Left ventricle myocardium superior (tissue), 1 donor: ENCODE measurements at places on chromosomes 5 and 9. TPM values are rescaled to one million over a fixed set of nuclear protein-coding genes. Genes with fewer than 3 reads are reported as not detected.
A peak's percentile ranks its signal among the peaks of the same experiment; 100 is the strongest.

DNA sequence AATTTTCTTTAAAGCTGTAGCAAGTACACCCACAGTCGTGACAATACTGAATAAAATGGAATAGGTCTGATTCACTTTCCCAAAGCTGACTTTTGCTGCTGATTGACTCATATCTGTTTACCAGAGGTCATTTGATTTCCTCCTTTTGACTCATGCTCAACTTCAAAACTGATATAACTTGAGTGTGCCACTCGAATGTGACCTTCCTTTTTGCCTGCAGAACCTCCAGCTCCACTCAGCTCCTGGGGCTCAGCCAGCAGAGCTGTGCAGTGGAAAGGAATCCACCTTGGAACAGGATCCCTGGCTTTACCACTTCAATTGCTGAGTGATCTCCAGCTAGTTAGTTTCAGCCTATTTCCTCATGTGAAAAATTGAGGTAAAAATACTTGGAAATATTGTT lies 84.1 kb downstream of the FEM1C start:
- DNase-seq: peak; percentile 89

- no peak for DNase-seq
Measured at GRCh38 chr5:10588779-10589447, 25.0 kb downstream of the ANKRD33B start.

- DNase-seq: no peak
Measured at GRCh38 chr5:6491919-6492290, 43.2 kb downstream of the UBE2QL1 start.

- DNase-seq: peak; percentile 32
Measured at GRCh38 chr5:146877783-146878475, 628 bp downstream of the PPP2R2B start.

Gene CDO1
- 5.4 TPM for total RNA-seq

DNA sequence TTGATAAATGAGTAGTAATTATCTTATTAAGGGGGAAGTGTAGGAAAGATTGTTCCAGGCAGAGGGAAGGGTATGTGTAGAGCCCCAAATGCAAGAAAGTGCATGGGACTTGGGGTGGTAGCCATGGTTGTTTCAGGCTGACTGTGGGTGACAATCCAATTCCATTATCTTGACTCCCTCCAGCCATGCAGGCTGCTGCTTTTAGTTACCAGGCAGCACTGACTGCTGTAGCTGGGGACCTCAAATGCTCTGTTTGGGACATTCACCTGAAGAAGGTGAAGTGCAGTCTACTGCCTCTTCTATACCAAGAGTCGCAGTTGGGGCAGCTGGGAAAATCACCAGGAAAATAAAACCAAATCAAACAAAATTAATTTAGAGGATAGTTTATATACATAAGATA lies 102.4 kb upstream of the NR3C1 start:
- DNase-seq: no peak

Gene TSSK1B
- total RNA-seq: not detected

Gene PTGER4
- total RNA-seq: 6.6 TPM

DNA sequence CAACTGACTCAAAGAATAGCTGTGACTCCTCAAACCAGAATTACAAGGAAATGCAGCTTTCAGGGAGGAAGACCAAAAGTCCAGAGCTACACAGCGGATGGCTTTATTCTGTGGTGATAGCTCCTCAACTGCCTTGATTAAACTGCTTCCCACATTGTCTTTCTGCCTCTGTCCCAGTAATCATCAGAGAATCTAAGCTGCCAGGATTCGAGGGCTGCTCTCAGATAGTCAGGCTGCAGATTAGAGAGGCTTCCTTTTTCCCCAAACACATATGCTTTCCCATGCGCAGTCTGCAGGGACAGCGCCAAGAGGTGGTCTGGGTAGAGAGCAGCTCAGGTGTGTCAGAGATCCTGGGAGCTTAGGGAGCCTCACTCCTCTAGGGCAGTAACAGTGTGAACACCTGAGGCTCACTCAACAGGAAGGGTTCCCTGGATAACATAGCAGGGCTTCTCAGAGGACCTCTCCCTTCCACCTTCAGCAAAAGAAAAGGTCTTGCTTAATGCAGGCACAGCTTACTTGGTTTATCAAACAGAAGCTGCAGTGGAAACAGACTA lies 439.9 kb upstream of the TLE4 start:
- no peak for DNase-seq

DNA sequence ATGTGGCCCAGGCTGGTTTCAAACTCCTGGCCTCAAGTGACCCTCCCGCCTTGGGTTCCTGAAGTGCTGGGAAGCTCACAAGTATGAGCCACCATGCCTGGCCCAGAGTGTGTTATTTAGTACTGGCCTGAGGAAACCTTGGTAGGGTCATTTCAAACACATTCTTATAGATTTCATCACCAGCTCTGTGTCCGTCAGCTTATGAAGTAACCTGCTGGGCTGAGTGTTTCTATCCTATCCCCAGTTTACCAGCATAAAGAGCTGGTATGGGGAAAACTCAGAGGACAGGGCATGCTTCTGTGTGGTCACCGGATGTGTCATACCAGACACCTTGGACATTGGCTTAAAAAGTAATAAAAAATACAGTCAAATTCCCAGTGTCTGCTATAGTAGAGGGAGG lies 45.3 kb downstream of the PTPN3 start:
- no peak for DNase-seq

- DNase-seq: no peak
Measured at GRCh38 chr9:127506814-127507750, 55.8 kb downstream of the LRSAM1 start.

DNA sequence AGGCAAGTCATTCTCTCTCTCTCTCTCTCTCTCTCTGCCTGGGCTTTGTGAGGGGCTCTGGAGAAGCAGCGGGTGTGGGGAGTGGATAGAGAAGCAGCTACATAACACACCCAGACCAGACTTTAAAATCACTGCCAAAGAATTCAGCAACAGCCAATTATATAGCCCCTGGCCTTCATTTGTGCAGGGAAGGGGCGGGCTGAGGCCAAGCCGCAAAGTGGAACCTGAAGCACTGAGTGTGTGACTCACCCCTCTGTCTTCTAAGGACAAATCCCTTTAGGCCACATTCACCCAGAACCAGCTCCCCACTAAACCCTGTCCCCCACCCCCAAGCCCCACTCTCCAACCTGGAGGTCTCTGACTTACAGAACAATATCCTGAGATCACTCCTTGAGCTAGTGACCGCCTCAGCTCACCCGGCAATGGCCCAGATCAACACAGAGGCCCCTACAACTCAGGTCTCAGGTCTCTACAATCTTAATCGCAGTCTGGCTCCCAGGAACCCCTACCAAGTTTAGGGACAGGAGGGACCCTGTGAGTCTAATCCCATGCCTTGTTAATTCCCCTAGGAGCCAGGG lies 6.0 kb downstream of the B4GALT1 start:
- DNase-seq: peak; percentile 67

DNA sequence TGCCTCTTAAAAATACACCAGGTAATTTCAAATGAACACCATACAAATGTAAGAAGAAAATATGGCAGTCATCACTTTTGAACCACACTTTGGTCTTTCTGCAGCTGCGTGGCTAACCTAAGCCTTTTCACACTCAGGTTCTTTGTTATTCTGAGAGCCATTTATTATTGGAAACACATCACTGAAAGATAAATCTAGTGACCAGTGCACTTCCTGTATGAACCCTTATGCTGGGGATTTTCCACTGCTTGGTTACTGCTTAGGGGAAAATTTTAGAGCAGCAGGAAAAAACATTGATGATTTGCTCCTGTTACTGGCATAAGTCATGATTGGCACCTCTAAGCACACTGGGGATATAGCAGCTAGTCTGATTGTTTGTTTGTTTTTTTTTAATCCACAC lies 58.6 kb upstream of the RANBP3L start:
- no peak for DNase-seq

DNA sequence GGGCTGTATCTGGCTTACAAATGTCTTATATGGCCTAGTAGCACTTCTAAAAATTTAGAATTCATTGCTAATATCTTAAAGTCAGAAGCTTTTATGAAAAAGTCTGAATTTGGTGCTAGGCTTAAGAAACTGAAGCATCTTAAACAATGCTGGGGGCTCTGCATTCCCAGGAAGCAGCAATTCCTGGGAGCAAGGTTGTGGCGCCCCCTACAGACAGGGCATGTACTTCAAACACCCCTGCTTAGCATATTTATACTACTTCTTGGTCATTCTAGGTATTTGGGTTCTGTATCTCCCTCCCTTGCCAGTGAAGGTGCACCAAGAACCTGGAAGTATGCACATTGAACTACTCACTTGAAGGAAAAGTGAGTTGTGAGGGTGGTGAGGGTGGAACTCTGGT lies 64.6 kb upstream of the GRIA1 start:
- DNase-seq: no peak

Gene PCDHGA6
- 5.7 TPM for total RNA-seq

DNA sequence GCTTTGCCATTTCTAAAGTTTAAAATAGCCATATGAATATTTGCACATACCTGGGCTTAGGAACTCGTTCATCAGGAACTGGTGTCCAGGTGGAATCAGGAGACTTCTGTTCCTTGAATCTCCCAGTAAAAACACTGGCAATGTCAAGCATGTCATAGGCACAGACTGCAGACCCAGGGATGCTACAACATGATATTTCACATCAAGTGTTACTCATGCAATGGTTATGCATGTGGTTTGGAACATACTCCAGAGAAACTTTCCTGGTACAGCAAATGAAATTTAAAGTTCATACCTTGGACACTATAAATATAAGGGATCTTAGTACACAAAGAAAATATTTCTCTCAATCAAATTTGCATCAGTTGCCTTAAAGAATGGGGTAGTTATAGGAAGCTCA lies 92.2 kb downstream of the SEMA6A start:
- no peak for DNase-seq

- DNase-seq: no peak
Measured at GRCh38 chr9:122572456-122572855, 10.7 kb downstream of the OR1L8 start.

Gene ATP6V0E1
- total RNA-seq: 153 TPM
